Hematopoietic multipotent progenitor cell treated with erythropoietin and hydrocortisone succinate and interleukin-3 and kit ligand, for 4 days (in vitro differentiated cells): ENCODE measurements at places on chromosomes 2 and 18.

DNA sequence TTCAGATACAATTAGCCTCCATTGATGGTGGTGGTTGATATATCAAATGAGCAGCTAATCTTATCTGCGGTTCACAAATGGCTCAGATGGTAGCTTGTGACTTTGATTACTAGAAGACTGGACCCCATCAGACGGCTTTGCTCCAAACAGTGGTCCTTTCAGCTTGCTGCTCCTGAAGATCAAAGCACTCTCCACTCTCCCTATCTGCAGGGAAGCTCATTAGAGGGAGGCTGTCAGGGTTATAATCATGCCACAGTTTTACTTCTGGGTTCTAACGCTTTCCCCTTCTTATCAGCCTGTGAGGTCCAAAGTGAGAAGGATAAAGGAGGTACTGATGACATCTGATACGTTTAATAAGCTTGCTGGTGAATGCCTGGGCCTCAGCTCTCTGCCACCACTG lies 247.1 kb upstream of the NT5C1B start:
- no peak for DNase-seq

DNA sequence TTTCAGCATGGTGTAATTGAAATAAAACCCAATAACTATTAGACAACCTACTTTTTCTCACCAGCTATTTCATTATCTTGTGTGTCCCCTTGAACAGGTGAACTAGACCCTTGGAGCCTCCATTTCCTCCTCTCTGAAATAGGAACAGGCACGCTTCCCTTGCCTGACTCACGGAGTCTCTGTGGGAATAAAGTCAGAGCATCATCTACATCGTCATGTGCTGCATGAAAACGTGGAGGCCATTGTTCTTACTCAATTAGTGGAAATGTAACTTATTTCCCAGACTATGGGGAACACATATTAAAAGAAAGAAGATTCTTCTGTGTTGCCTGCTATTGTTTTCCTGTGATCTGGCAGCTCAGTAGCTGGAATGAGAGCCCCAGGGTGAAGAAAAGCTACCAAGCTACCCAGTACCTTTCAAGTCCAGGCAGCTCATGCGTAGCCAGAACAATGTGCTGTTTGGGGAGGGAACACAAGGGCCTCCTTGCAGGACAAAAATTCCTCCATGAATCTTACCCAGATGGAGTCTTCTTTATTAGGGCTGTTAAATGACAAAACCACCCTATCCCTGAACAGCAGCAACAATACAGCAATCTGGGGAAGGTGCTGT lies 59.8 kb downstream of the SOX11 start:
- DNase-seq = no peak

DNA sequence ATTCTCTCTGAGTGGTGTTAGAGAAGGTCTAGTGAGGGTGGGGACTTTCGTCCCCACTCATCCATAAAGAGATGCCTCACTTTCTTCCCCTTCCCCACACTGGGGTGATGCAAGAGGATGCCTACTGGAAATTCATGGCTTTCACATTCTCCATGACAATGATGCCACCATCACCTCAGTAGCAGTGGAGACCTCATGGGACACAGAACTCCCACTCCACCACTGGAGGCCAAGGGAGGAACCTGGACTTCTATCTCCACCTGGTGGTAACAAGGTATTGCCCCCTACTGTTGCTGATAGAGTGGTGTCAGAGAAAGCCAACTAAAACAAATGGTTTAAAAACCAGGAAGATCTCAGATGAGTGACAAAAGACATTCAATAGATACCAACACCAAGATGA lies 110.9 kb downstream of the INHBB start:
- no peak for DNase-seq

DNA sequence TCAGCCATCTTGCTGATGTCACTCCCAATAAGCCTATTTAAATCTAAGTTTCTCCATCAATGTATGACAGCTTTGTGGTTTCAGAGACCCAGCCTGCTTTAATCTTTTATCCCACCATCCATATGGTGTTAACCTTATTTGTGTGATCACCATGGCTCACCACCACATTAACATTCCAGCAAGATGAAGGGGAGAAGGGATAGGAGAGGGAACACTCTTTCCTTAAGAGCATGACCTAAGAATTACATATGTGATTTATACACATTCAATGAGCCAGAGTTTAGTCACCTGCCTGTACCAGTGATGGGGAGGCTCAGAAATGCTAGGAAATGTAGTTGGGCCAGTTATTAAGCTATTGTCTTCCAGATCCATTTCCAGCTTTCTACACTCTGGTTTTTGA lies 44.5 kb upstream of the CHN1 start:
- DNase-seq = no peak

GRCh38 chr2:64467096-64467843 lies 13.3 kb downstream of the LGALSL start:
- DNase-seq = peak; percentile 66

- no peak for DNase-seq
Measured at GRCh38 chr2:191869178-191869577, 22.3 kb upstream of the CAVIN2 start.

- DNase-seq = no peak
Measured at GRCh38 chr2:16203691-16204090, 263.3 kb downstream of the MYCN start.

GRCh38 chr2:209526561-209526960 lies 102.7 kb downstream of the MAP2 start:
- DNase-seq = peak; percentile 45

- no peak for DNase-seq
Measured at GRCh38 chr18:67379981-67380380, 136.5 kb downstream of the DSEL start.

GRCh38 chr2:133635131-133635530 lies 66.9 kb upstream of the NCKAP5 start:
- no peak for DNase-seq

DNA sequence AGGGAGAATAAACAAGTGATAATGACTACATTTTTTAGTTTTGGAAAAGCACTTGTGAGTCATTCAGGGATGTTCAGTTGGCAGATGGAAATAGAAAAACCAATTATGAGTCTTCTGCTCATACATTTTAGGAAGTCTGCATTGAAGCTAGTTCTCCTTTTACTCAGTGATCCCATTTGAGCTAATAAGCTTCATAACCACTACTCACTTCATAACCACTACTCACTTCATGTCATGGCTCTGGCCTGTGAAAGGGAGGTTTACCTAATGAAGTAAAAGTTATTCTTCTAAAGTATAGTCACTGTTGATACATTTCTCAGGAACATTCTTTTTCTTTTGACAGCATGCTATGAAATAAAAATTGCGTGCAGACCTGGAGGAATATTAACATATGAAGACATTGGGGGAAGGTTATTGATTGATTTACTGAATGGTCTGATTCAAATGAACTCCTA lies 948.7 kb downstream of the TSN start:
- no peak for DNase-seq

DNA sequence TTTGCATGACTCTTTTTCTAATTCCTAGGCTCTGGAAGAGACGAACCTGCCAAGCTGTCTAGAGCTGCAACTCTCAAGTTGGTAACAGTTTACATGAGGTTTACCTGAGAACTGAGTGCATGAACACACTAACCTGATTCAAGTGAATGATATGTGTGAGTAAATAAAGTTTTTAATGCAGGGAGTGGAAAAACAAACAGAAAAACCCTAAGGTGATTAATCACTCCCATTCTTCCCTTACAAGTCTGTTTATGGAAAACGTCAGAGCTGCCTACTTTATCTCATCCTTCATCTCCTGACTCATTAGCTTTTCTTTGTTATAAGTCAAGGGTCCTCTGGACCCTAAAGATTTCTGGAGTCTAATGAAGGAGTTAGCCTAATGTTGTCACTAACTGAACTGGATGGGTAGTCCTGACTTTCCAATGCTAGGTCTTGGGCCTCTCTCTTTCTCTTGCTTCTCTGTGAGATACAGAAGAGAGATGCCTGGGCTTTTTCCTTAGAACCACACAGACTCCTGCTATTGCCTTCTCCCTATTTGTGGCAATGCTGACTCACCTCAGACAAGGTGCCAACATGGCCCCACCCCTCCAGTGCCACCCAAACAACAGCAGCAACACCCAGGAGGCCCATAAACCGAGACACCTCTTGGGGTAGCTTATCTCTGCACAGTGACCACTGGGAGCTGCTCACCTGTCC lies 952.4 kb downstream of the EPHA4 start:
- no peak for DNase-seq

GRCh38 chr2:109277406-109277805 lies 148.4 kb downstream of the SH3RF3 start:
- no peak for DNase-seq

DNA sequence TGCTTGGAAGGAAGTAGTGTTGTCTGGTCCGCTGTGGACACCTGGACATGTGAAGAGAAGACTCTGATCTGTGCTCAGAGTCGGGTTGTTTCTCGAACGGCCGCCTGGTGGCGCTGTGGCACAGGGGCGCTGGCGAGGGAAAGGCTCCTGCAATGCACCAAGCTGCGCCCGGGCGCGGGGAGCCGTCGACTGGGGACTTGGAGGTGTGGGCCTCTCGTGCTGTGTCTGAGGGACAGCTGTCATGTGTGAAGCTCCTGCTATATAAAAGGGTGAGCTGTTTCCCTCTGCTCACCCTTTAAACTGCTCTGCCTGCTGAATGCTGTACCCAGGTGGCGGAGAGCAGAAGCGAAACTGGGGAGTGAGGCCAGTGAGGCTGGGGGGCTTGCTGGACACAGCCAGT lies 44.0 kb downstream of the GNAL start:
- peak; percentile 82 for DNase-seq

GRCh38 chr18:60987963-60988362 lies 345.3 kb upstream of the CDH20 start:
- no peak for DNase-seq

DNA sequence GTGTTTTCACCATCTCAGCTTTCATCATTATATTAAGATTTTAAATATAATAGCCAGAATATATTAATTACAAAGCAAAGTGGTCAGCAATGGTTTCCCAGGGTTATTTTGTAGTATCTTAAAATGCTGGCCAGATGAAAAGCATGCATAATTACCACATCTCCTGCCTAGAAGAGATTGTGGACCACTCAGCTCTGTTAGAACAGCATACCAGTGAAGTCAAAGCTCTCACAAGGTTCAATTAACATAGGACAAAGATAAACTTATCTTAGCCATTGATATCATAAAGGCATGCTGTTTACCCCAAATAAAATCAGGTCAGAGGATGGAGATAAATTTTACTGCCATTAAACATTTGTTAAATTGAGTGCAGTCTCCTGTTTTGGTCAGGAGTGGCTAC lies 19.3 kb upstream of the PDE1A start:
- DNase-seq = no peak

GRCh38 chr2:16218625-16219024 lies 278.3 kb downstream of the MYCN start:
- peak; percentile 65 for DNase-seq

DNA sequence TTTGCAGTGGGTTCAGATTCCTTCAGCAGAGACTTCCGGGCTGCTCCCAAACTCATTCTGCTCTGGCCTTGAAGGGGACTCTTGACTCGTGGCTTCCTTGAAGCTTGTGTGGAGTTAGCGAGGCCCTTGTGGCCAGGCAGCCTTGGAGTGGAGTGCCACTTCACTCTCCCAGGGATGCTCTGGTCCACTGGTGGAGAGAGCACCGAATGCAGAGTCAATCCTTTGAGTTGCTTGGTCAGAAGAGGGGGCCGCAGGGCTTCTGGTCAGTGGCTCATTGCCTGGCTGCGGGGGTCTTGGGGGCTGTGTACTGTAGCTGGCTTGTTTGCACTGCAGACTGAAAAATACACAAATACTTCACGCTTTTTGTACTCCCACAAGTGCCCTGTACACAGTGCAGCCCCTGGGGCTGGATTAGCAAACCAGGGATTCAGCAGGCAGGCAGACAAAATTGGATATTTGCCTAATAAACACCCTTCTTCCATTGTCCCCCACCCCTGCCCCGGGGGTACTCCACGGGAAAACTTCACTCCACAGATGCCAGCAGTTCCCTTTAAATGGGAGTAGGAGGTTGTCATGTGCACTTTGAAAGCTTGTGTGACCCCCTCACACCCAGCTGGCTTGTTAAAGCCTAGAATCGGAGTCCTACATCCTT lies 3.2 kb downstream of the GLI2 start:
- DNase-seq = no peak

DNA sequence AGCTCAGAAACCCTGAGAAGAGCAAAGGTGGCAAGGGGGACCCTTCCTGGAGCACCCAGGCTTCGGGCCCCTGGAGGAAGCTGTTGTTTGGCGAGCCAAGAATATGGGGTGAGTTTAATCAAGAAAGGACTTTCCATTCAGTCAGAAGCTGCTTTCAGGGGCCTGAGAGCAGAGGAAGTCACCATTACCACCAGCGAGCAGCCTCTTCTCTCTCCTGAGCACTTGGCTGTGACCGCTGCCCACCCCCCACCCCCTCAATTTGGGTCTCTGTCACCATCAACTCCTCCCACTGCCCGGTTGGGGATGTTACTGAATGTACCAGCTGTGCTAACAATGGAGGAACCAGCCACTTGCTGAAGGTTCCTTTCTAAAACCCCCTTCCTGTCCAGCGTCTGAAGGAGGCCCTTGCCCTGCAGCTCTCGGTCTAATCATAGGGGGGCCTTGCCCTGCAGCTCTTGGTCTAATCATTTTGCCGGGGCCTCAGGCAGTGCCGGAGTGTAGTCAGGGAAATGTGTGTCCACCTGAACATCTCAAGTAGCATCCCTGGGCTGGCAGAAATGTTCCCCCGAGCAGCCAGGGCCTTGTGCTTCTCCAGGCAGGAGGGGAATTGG lies 943 bp downstream of the INPP5D start:
- DNase-seq = peak; percentile 76

GRCh38 chr2:6958616-6959235 lies 41.5 kb downstream of the RNF144A start:
- no peak for DNase-seq

GRCh38 chr2:114222344-114222743 lies 220.1 kb upstream of the DPP10 start:
- DNase-seq = no peak

GRCh38 chr2:205733082-205733481 lies 50.8 kb downstream of the NRP2 start:
- DNase-seq = no peak

DNA sequence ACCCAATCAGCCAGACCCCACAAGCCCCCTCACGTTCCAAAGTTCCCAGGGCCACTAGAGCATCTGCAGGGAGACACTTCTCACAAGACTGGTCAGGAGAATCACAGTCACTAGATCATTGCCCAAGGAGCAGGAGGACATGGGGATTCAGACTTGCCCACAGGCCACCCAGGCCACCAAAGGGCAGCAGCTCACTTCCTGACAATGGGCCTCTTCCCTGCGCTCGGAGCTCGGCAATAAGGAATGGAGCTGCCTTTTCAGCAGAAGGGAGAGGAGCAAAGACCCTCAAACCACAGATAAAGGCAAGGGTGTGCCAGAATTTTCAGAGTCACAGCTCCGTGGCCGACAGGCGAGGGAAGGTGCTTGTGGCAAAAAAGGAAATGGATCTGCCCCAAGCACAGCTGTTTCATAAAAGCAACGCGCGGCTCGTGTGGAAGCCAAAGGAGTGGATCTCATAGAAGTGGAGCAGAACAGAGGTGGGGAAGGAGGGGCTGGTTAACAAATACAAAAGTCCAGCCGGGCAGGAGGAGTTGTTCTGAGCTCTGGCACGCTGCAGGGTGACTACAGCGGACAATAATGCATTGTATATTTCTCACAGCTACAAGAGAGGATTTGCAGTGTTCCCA lies 72.1 kb downstream of the EDAR start:
- DNase-seq = no peak

- no peak for DNase-seq
Measured at GRCh38 chr2:64128406-64128805, 15.8 kb downstream of the PELI1 start.
